ENCODE measurements at places on chromosomes 16 and 17. TPM values are rescaled to one million over a fixed set of nuclear protein-coding genes. Genes with fewer than 3 reads are reported as not detected.

NACA2 gene
- not detected for total RNA-seq

GRCh38 chr16:23279721-23280153 lies 22.4 kb upstream of the SCNN1B start:
- no peaks in the 10 kb centered on the region for H3K4me1 ChIP-seq
- no peaks in the 10 kb centered on the region for H3K36me3 ChIP-seq
- no peak overlapping the region for H3K27ac ChIP-seq
- no peak overlapping the region for H3K4me3 ChIP-seq
- H3K27me3 ChIP-seq = peaks cover 49% of the 10 kb centered on the region
- DNase-seq = peak; percentile 62

DNA sequence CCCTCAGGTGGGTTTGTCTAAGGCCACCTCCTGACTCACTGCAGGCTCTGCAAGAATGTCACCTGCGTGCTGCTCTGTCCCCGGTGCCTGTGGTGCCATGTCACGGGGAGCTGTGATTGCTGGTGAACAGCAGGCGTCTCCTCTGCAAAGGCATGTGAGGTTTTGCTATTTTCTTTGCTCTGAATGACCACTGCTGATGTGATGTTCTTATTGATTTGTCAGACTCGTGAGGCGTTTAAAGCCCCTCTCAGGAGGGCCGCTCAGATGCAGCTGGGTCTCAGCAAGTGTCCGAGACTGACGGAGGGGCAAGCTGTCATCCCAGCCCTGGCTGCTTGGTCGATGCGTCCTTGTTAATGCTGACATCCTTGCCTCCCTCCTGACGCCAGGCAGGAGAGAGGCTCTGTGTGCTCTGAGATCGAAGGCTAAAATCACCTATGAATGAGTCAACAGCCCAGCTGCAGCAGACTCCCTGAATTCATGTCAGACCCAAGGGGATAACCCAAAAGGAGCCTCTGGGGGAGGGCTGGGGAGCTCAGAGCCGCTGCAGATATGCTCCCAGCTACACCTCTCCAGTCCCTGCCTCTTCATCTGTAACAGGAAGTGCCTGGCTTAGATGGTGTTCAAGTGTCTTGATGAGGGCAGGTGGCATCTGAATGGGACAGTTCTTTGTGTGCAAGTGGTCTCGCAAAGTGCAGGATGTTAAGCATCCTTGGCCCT lies 11.8 kb upstream of the PEMT start:
- no peak overlapping the region for H3K4me3 ChIP-seq
- no peak for DNase-seq
- H3K36me3 ChIP-seq = no peaks in the 10 kb centered on the region
- H3K4me1 ChIP-seq = no peaks in the 10 kb centered on the region
- no peaks in the 10 kb centered on the region for H3K27me3 ChIP-seq
- no peak overlapping the region for H3K27ac ChIP-seq

DLX3 gene
- total RNA-seq = not detected

- H3K27me3 ChIP-seq = no peaks in the 10 kb centered on the region
- H3K36me3 ChIP-seq = no peaks in the 10 kb centered on the region
- H3K4me1 ChIP-seq = peaks cover 39% of the 10 kb centered on the region
- peak overlapping the region; percentile 7 for H3K27ac ChIP-seq
- no peak overlapping the region for H3K4me3 ChIP-seq
These were observed 3.3 kb downstream of the CDK3 start for GRCh38 chr17:76003915-76004314.

DCAF7 gene
- 14.6 TPM for total RNA-seq

PDE6G gene
- not detected for total RNA-seq

DNA sequence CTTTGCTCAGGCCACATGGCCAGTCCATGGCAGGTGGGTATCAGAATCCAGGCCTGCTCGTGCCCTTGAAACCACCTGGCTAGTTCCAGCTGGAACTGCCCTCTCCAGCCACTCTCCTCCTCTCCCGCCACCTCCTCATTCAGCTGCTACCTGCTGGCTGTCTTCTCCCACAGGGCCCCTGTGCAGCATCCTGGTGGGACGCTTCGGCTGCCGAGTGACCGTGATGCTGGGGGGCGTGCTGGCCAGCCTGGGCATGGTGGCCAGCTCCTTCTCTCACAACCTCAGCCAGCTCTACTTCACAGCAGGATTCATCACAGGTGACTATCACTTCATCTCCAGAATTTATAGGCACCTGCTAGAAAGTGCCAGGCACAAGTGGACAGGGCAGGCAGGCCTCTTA lies 10.1 kb downstream of the SLC16A5 start:
- peaks cover 40% of the 10 kb centered on the region for H3K36me3 ChIP-seq
- no peak overlapping the region for H3K4me3 ChIP-seq
- H3K4me1 ChIP-seq = peaks cover 39% of the 10 kb centered on the region
- no peaks in the 10 kb centered on the region for H3K27me3 ChIP-seq
- peak; percentile 23 for DNase-seq

DNA sequence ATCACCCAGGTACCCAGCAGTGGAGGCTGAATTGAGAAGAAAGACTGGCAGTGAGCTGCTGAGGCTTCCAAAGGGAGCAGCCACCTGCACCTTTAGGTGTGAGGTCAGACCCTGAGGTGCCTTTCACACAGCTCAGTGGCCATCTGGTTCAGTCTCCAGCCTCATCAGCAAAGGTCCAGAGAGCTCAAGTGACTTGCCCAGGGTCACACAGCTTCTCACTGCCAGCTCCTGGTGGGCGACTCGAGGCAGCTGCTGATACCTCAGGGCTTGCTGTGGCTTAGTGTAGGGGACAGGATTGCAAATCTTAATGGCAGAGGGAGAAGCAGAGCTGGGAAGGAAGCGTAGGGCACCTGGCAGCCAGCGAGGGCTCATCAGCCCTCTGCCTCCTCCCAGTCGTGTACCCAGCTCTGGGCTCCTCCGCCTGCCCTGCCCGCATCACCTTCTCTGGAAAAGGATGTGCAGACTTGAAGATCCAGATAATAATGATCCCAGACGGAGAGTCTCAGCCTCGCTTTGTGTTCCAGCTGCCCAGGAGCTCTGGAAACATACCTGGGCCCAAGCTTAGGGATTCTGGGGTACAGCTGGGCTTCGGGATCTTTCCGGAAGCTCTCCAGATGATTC lies 165.3 kb upstream of the GSE1 start:
- H3K4me1 ChIP-seq = peaks cover 63% of the 10 kb centered on the region
- peak overlapping the region; percentile 79 for H3K27ac ChIP-seq
- H3K27me3 ChIP-seq = no peaks in the 10 kb centered on the region
- no peak for DNase-seq

GRCh38 chr16:66155933-66156332 lies 210.6 kb upstream of the CDH5 start:
- DNase-seq = no peak
- H3K4me3 ChIP-seq = no peak overlapping the region
- no peak overlapping the region for H3K27ac ChIP-seq
- H3K4me1 ChIP-seq = no peaks in the 10 kb centered on the region
- H3K36me3 ChIP-seq = no peaks in the 10 kb centered on the region

DNA sequence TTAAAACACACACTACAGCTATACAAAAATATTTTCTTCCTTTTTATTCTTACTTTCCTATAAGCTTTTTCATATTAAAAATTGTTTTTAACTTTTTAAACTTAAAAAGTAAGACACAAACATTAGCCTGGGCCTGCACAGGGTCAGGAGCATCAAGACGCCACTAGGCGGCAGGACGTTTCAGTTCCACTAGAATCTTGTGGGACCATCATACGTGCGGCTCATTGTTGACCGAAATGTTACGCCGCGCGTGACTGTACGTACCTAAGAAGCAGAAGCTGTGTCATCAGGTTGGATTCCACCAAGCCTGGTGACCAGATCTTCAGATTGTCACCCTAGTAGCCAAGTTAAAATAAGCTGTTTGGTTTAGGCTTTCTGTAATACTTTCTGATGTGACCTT lies 47.1 kb downstream of the USP10 start:
- H3K36me3 ChIP-seq = peaks cover 24% of the 10 kb centered on the region
- H3K4me3 ChIP-seq = no peak overlapping the region
- no peak overlapping the region for H3K27ac ChIP-seq
- no peak for DNase-seq
- no peaks in the 10 kb centered on the region for H3K27me3 ChIP-seq

DNA sequence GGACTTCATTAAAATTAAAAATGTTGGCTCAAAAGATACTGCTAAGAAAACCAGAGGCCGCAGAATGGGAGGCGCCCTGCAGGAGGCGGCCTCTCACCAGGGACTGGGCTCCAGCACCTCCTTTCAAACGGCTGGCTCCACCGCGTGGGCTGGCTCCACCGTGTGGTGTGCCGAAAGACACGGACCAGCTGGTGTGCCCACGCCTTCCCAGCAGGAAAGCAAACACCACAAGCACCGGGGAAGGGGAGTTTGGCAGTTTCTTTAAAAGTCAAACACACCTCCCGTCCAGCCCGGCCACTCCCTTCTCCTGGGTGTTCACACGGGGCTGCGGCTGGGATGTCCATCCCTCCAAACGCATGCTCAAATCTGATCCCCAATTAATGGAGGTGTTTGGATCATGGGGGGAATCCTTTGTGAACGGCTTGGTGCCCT lies 13.9 kb downstream of the HAGH start:
- H3K36me3 ChIP-seq = peaks cover 74% of the 10 kb centered on the region
- H3K27me3 ChIP-seq = no peaks in the 10 kb centered on the region
- H3K4me1 ChIP-seq = peaks cover 10% of the 10 kb centered on the region

DNA sequence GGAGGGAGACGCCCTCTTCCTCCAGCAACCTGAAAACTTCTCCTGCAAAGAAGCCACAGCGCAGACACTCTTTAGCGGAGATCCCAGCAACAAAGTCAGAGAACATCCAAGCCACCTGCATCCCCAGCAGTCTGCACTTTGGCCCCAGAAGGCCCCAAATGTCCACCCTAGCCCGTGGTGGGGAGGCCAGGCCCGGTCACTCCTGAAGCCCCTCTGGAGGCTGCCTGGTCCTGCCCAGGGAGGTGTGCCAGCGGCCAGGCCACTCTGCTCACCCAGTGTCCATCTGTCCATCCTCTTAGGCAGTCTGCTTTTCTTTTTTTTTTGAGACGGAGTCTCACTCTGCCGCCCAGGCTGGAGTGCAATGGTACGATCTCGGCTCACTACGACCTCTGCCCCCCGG lies 5.4 kb downstream of the HAGHL start:
- no peak for DNase-seq
- H3K27me3 ChIP-seq = peaks cover 22% of the 10 kb centered on the region
- peaks cover 79% of the 10 kb centered on the region for H3K36me3 ChIP-seq
- peaks cover 18% of the 10 kb centered on the region for H3K4me1 ChIP-seq
- H3K4me3 ChIP-seq = no peak overlapping the region
- H3K27ac ChIP-seq = no peak overlapping the region

NTN1 gene
- total RNA-seq = 9.0 TPM

GRCh38 chr16:11497851-11498289 lies 88.8 kb downstream of the LITAF start:
- no peaks in the 10 kb centered on the region for H3K36me3 ChIP-seq
- H3K27ac ChIP-seq = no peak overlapping the region
- H3K4me1 ChIP-seq = peaks cover 31% of the 10 kb centered on the region

GRCh38 chr17:74712756-74713155 lies at the start of gene CD300LF:
CD300LF (minus strand) TSS chr17:74712923; CDS start chr17:74712866, 57 bp downstream.
- H3K4me1 ChIP-seq = peaks cover 5% of the 10 kb centered on the region
- H3K27me3 ChIP-seq = no peaks in the 10 kb centered on the region
- H3K36me3 ChIP-seq = no peaks in the 10 kb centered on the region
- H3K27ac ChIP-seq = peak within 1 kb of the TSS; percentile 43
- DNase-seq = no peak

PAGR1 gene
- 19.8 TPM for total RNA-seq

- H3K36me3 ChIP-seq = peaks cover 12% of the 10 kb centered on the region
- no peak overlapping the region for H3K27ac ChIP-seq
- H3K4me3 ChIP-seq = no peak overlapping the region
- peaks cover 23% of the 10 kb centered on the region for H3K4me1 ChIP-seq
- DNase-seq = no peak
These were observed 2.3 kb downstream of the ANKFY1 start for GRCh38 chr17:4261452-4261851.

GRCh38 chr17:6701719-6702118 lies 11.4 kb downstream of the SLC13A5 start:
- peak; percentile 51 for DNase-seq
- no peak overlapping the region for H3K4me3 ChIP-seq
- no peak overlapping the region for H3K27ac ChIP-seq
- no peaks in the 10 kb centered on the region for H3K36me3 ChIP-seq

DNA sequence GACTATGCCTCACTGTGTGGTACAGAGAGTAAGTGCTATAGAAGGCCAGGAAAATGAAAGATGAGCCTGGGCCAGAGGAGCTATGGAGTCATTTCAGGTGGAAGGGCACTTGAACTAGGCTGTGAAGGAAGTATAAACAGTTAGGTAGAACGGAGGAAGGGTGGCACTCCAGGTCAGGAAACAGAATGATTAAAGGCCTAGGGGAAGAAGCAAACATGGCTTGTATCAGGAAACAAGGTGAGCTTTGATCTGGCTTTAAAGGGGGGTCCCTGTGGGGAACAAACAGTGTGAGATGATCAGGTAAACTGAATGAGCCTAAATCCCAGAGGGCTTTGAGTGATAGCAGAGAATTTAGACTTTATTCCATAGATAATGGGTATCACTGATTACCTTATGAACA lies 16.9 kb downstream of the MAP3K3 start:
- H3K27ac ChIP-seq = no peak overlapping the region
- peaks cover 45% of the 10 kb centered on the region for H3K4me1 ChIP-seq
- H3K4me3 ChIP-seq = no peak overlapping the region
- no peaks in the 10 kb centered on the region for H3K27me3 ChIP-seq

PIRT gene
- total RNA-seq = under 0.01 TPM

DNA sequence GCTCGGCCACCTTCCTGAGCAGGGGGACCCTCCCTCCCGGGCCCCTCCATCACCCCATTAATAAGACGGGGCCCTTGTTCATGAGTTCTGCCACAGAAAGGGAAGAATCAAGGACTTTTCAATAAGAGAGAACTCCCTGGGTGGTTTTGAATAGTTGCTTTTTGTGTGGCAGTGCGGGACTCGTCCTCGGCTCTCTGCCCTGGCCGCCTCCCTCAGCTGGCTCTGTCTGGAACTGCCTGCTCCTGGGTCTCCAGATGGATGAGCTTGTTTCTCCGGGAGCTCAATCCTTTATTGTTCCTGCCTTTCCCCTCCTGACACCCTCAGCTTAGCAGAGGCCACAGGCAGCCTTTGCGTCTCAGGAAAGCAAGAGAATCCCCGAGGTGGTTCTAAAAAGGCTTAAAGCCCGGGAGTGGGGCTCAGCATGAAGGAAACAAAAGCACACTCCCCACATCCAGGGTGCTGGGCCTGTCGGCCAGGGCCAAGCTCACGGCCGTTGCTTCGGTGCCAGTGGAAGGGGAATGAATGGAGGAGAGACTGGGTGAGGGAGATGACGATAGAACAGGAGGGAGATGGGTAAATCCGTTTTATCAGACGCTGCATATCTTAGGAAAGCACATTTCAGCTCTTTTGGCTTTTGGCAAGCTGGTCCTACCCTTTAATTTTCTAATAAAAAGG lies 60.2 kb downstream of the RAI1 start:
- H3K4me3 ChIP-seq = no peak overlapping the region
- no peak overlapping the region for H3K27ac ChIP-seq

- peak within 1 kb of the TSS; percentile 81 for H3K4me3 ChIP-seq
- no peaks in the 10 kb centered on the region for H3K36me3 ChIP-seq
- peak; percentile 92 for DNase-seq
- peaks cover 15% of the 10 kb centered on the region for H3K4me1 ChIP-seq
- peak within 1 kb of the TSS; percentile 81 for H3K27ac ChIP-seq
These were observed at the start of gene ITGB3 for GRCh38 chr17:47253541-47254402. ITGB3 (plus strand) TSS chr17:47253827; CDS start chr17:47253862, 35 bp downstream.
